Fibroblast of the aortic adventitia (primary cell): ENCODE measurements at places on chromosomes 7 and 10. TPM values are rescaled to one million over a fixed set of nuclear protein-coding genes. Genes with fewer than 3 reads are reported as not detected.

The PKD2L1 gene
- not detected in 2 replicates for total RNA-seq

The GIMAP8 gene
- total RNA-seq, result 0.09 and 0.16 TPM in 2 replicates

The SLC29A4 gene
- 0.49 and 0.90 TPM in 2 replicates for total RNA-seq

The MLXIPL gene
- 0.72 and 2.0 TPM in 2 replicates for total RNA-seq

The CHST15 gene
- 2.0 and 5.6 TPM in 2 replicates for total RNA-seq

The SLC16A9 gene
- 0.25 and 1.5 TPM in 2 replicates for total RNA-seq

The TAF5 gene
- total RNA-seq, result 3.8 and 5.6 TPM in 2 replicates

The ODAD2 gene
- total RNA-seq, result 0.18 and 0.57 TPM in 2 replicates

The BTBD16 gene
- total RNA-seq, result 0.09 TPM in 1 of 2 replicates, not detected in the other

The TET1 gene
- 3.3 and 9.3 TPM in 2 replicates for total RNA-seq
